ENCODE measurements at places on chromosomes 13 and 19.

- no peak for DNase-seq
Measured at GRCh38 chr13:20518660-20519100, 7.0 kb downstream of the CRYL1 start.

DNA sequence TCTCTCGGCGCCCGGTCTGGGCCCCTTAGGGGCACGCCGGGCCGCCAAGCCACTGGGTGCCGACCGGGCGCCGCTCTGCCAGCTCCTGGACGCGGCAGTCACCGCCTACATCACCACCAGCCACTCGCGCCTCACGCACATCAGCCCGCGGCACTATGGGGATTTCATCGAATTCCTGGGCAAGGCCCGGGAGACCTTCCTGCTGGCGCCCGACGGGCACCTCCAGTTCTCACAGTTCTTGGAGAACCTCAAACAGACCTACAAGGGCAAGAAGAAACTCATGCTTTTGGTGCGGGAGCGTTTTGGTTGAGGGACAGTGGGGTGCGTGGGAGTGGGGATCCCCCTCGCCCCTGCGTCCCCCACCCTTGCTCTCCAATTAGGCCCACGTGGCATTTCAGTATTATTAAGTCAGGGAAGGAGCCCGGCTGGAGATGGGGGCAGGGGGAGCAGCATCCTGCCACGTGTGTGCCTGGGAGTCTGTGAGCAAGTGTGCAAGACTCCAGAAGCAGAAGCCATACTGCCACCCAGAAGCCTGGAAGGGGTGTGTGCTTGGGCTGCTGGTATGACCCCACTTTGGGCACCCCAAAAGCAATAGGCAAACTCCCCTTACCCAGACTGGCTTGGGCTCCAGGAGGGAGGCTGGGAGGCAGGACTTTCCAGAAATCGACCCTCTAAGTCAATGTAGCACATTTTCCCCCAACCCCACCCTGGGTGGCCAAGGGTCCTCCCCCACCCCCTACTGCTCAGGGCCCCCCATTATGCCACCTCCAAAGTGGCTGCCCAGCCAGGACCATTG, 35.7 kb downstream of the ZSWIM4 start:
- no peak for DNase-seq

GRCh38 chr13:111117289-111117688, 2.2 kb downstream of the ARHGEF7 start:
- no peak for DNase-seq

GRCh38 chr19:40294560-40294959, 9.4 kb upstream of the AKT2 start:
- no peak for DNase-seq

GRCh38 chr19:10878253-10878652, 6.9 kb downstream of the CARM1 start:
- DNase-seq, result no peak

DNA sequence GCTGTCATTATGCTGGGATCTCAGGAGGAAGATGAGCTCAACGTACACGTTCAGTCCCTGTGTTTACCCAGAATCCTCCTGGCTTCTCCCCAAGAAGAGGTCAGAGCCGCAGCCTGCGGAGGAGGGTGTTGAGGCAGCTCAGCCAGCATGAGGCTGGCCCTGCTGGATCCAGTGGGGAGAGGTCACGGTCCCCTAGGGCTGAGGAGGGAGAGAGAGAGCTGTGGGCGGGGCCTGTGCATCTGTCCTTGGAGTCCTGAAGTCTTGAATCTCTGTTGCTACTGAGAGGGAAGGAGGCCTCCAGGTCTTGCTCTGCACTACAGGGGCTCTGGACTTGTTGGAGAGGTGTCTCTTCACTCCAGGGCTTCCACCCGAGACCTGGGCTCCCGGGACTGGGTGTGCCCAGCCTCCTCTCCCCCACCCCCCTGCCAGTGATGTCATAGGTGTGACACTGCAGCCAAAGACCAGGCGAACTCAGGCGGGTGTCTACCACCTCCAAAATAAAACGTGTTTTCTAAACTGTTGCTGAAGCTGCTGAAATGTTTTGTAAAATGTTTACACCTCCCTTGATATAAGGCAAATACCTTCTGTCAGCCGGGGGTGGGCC, 77.9 kb upstream of the KCTD15 start:
- no peak for DNase-seq

- no peak for DNase-seq
Measured at GRCh38 chr13:65727070-65727469, 1503.1 kb downstream of the PCDH9 start.

GRCh38 chr19:55579766-55580621, 654 bp downstream of the ZNF579 start:
- peak; percentile 44 for DNase-seq

GRCh38 chr19:45501730-45502014, 3.4 kb downstream of the PPM1N start:
- no peak for DNase-seq

- no peak for DNase-seq
Measured at GRCh38 chr19:34366738-34367623, 2.0 kb downstream of the GPI start.

- no peak for DNase-seq
Measured at GRCh38 chr13:20616059-20616797, 49.3 kb downstream of the IFT88 start.

DNA sequence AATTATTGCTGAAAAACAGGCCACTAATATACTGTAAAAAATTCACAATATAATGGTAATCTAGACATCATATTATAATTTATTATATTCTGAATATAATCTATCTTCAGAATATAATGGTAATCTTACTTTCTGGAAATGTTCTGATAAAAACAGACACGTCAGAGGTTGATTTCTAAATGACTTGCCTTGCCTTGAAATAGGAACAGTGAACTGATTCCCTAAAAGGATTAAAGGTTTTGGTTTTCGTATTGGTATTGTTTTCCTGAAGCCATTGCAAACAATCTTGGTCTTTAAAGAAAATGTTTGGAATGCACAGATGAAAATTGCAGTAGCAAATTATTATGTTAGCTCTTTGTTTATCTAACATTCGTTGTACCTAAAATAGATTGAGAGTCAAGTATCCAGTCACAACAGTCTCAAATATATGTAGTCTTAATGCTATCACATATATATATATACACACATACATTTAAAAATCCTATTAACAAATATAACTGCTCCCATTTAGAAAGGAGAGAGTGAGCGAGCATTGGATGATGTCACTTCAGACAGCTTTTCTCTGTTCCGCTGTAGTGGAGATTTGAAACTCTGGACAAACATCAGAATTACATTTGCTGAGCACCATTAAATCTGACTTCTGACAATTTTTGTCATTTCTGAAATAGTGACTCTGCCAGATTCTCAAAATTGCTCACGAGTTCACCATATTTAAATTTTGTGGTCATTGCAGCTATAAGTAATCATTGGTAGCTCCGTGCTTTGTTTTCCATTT, 1.7 kb downstream of the ITM2B start:
- no peak for DNase-seq

DNA sequence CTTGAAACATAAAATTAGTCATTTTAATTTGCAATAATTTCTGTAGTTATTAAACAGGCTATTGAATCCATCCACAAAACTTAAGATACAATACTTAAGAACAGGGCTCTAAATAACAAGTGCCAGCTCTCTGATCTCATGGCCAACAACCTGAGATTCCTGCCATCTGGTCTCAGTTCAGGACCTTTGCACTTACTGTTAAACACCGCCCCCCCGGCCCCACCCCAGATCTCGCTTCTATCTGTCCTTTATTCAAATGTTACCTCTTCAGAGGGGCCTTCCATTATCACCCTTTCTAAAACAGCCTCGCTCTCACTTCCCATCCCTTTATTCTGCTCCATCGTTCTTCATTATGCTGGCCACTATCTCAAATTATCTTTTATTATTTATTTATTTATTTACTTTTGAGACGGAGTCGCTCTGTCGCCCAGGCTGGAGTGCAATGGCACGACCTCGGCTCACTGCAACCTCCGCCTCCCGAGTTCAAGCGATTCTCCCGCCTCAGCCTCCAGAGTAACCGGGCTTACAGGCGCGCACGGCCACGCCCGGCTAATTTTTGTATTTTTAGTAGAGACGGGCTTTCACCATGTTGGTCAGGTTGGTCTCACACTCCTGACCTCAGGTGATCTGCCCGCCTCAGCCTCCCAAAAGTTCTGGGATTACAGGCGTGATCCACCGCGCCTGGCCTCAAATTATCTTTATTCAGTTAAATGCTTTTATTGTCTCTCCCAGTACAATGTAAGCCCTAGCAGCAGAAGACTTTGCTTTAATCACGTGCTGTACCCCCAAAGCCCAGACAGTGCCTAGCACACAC, 838 bp upstream of the SNRNP70 start:
- DNase-seq, result no peak

GRCh38 chr13:102191951-102192502, 209.8 kb downstream of the FGF14 start:
- no peak for DNase-seq

- peak; percentile 27 for DNase-seq
Measured at GRCh38 chr19:13622766-13623715, 116.8 kb upstream of the CACNA1A start.

- no peak for DNase-seq
Measured at GRCh38 chr19:41425174-41426115, 1.7 kb downstream of the B3GNT8 start.

GRCh38 chr13:105920370-105920769, 615.1 kb downstream of the EFNB2 start:
- no peak for DNase-seq

GRCh38 chr19:11463391-11463790, 17.5 kb downstream of the ELAVL3 start:
- no peak for DNase-seq

GRCh38 chr13:71867131-71867814, at the start of gene DACH1:
TSS of gene DACH1 (minus strand) at chr13:71867204.
- peak; percentile 73 for DNase-seq

- peak; percentile 63 for DNase-seq
Measured at GRCh38 chr19:2016041-2016807, 710 bp upstream of the BTBD2 start.

DNA sequence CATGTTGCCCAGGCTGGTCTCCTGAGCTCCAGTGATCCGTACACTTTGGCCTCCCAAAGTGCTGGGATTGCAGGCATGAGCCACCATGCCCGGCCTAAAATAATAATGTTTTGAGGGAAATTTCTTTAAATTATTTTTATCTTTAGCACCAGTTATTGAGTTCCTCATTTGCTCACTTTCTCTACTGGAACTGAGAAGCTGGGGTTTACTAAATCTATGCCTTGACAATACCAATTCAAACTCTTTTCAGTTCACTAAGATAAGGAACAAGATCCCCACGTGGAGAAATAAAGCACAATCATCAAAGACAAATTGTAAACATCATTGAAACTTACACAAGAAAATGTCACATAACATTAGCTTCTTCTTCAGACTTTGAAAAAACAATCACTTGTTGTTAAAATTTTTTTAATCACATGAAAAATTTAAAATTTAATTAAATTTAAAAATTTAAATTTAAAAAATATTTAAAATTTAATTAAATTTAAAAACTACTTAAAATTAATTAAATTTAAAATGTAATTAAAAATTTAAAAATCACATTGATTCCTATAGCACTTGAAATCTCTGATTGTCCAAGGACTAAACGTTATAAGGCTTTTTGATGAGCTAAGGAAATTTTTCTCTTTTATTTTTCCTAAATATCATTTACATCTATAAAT, 25.2 kb upstream of the XPO4 start:
- no peak for DNase-seq

DNA sequence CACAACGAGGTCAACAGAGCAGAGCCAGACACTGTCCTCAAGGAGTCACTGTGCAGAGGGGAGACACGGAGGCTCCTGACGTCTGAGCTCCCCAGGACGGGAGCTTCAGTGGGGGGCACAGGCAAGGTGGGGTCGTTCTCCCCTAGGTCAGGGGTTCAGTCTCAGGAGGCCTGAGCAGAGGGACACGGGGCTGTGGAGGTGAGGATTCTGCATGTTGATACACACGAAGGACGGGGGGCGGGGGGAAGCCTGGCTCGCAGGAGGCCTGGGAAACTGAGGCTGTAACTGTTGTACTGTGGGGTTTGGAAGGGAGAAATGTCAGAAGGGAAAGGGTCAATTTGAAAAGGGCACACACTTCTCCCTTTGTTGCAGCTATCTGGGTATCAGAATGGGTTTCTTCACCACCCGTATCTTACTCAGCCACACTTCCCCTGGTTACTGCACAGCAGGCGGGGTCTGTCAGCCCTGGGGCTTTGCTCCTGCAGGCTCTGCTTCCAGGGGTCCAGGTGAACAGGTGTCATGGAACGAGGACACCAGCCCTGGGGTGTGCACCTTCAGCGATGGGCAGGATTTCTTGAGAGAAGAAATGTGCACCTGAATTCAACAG, 748 bp upstream of the SIGLEC8 start:
- DNase-seq, result no peak

DNA sequence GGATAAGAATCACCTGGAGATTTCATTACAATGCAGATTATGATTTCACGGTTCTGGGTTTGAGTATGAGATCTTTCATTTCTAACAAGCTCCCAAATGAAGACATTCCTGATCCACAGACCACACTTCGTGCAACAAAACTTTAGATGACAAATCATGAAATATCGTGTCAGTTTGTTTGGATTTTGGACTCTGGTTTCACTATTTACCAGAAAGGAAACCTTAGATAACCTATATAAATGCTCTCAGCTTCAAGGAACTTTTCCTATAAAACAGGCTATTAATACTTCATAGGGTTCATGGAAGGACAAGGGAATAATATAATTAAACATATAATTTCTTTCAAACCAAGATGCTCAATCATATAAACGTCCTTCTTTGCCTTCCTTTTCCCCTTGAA, 930.5 kb upstream of the SLC10A2 start:
- no peak for DNase-seq

DNA sequence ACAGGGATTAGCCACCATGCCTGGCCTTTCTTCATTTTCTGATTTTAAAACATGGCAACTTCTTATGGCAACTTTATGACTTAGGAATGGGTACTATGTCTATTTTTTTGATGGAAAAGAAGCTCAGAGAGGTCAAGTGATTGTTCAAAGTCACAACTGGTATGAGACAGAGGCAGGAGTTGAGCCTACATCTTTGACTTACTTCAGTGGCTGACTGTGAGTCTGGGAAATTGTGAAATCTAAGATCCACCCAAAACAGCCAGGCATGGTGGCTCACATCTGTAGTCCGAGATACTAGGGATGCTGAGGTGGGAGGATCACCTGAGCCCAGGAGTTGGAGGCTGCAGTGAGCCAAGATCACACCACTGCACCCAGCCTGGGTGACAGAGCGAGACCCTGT, 2.4 kb upstream of the ACTL9 start:
- DNase-seq, result no peak

DNA sequence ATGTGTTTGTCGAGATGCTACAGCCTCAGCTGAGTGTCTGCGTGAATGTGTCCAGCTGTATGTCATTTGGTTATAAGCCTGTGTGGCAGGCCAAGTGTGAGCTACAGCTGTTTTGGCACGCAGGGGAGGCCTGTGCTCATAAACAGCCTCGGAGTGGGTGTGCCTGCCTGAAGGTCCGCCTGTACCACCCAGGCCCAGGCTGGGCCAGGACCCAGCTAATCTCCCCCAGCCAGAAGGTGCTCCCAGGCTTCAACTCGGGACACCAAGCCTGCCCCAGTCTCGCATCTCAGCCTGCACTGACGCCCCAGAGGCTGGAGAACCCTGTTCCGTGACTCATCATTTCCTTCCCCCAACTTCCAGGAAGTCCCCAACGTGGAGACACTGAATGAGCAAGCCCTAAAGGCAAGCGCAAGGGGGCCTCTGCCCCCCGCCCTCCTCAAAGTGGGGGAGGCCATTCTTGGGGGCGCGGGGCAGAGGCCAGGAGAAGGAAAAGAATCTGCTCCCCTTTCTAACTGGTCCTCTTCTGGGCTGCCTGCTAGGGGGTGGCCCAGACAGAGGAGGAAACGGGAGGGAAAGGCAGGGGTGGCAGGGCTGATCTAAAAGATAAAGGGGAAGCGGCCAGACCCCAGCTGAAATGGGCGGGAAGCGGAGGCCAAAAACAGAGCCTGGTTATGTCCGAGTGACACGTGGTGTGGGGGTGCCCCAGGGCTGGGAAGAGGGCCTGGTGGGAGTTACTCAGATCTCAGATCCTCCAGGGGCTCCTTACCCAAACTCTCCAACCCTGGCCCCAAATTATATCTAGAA, 2.0 kb downstream of the SLC1A5 start:
- peak; percentile 32 for DNase-seq

Measured in cardiac muscle cell (in vitro differentiated cells and primary cell).